H9 (cell line): ENCODE measurements at places on chromosomes 12 and 14. TPM values are rescaled to one million over a fixed set of nuclear protein-coding genes. Genes with fewer than 3 reads are reported as not detected.

GPR162 gene
- total RNA-seq, result 4.6 and 6.1 TPM in 2 replicates

PPP2R3C gene
- total RNA-seq, result 51.1 and 52.9 TPM in 2 replicates

DNA sequence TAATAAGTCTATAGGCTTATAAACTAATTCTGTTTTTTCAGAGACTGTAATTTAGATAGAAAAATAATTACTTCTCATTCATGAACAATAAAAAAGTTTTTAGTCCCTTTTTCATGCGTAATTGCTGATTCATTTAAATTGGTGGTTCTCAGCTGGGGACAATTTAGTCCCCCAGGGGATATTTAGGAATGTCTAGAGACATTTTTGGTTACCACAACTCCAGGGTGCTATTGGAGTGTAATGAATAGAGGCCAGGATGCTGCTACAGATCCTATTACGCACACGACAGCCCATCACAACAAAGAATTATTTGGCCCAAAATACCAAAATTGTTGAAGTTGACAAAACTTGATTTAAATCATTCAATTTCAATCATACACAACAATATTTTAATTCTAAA is 22.8 kb upstream of the VCPKMT start:
- H3K36me3 ChIP-seq, result no peaks in the 10 kb centered on the region
- no peak for DNase-seq
- H3K4me3 ChIP-seq, result no peak overlapping the region
- H3K27me3 ChIP-seq, result no peaks in the 10 kb centered on the region
- no peak overlapping the region for H3K27ac ChIP-seq

DNA sequence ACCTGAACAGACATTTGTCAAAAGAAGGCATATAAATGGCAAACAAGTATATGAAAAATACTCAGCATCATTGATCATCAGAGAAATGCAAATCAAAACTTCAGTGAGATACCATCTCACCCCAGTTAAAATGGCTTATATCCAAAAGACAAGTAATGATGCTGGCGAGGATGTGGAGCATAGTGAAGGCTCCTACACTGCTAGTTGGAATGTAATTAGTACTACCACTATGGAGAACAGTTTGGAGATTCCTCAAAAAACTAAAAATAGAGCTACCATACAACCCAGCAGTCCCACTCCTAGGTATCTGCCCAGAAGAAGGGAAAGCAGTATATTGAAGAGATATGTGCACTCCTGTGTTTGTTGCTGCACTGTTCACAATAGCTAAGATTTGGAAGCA is 146.1 kb downstream of the TGFB3 start:
- no peak for DNase-seq
- no peaks in the 10 kb centered on the region for H3K4me1 ChIP-seq
- no peaks in the 10 kb centered on the region for H3K27me3 ChIP-seq
- no peak overlapping the region for H3K27ac ChIP-seq

DNA sequence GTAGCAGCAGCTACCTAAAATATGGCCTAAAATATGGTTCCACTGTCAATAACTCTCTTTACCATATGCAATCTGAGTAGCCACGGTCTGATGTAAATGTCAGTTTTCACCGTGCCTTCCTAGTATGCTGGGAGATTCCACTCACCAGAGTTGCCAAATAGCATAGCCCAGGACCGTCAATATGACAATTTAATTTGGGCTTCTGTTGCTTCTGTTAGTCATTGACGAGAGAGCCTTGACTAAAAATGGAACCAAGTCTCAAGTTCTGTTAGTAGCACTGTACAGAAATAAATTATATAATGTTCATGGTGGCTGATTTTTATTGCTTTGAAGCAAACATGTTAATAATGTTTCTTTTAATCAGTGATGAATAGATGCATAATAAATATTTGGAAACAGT is 348.4 kb downstream of the BCAT1 start:
- no peaks in the 10 kb centered on the region for H3K4me1 ChIP-seq
- H3K36me3 ChIP-seq, result no peaks in the 10 kb centered on the region
- DNase-seq, result no peak
- no peak overlapping the region for H3K27ac ChIP-seq

DNA sequence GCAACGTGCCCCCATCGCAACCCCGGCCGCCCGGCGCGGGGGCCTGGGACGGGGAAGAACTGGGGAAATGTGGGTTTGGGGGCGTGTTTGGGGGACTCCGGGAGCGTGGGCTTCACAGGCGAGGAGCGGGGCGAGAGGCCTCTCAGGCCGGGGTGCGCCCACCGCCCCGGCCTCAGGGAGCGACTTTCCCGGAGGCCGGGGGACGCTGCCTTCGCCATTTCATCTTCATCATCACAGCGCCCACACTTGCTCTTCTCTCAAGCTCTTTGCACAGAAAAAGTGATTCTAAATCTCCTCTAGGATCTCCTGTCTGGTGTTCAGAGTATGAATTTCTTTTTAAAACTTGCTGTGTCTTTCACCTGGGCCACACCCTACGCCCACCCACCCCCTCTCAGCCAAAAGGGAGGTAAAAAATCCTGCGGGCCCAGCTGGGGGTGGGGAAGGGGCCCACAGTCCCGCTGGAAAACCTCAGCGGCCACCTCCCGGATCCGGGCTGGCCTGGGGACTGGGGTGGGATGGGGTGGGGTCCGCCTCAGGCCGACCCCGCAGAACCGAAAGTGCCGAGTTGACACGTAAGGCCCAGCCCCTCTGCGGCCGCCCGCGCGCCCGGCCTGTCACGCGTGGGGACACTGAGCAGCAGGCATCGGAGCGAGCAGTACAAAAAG is 7.4 kb downstream of the CDKN1B start:
- H3K4me1 ChIP-seq, result 0 out of 2 replicates have a peak, but pooled peaks cover 2% of the 10 kb centered on the region
- no peak for DNase-seq
- peaks cover 9% of the 10 kb centered on the region; the same call in 2 of the 3 replicates for H3K36me3 ChIP-seq
- no peaks in the 10 kb centered on the region for H3K27me3 ChIP-seq
- peak overlapping the region; percentile 93 for H3K4me3 ChIP-seq

DNA sequence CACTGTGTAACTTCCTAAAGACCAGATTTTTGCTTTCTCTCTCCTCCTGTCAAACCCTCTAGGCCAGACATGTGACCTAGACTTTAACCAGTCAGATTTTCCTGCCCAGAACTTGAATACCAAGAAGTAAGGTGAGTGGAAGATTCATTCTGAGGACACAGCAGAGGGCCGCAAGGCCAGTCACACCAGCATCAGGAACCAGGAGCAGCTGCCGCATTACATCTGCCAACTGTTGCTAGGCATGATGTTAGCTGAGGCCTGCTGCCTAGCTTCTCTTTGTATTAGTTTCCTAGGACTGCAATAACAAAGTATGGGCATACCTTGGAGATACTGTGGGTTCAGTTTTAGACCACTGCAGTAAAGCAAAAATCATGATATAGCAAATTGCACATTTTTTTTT is 101.9 kb upstream of the BMP4 start:
- no peak overlapping the region for H3K4me3 ChIP-seq
- no peaks in the 10 kb centered on the region for H3K4me1 ChIP-seq
- no peak for DNase-seq
- no peaks in the 10 kb centered on the region for H3K27me3 ChIP-seq
- H3K36me3 ChIP-seq, result no peaks in the 10 kb centered on the region

- DNase-seq, result peak; percentile 55
- no peak overlapping the region for H3K27ac ChIP-seq
- peaks cover 2% of the 10 kb centered on the region; the same call in 2 of the 3 replicates for H3K36me3 ChIP-seq
- peaks cover 18% of the 10 kb centered on the region; the same call in 1 of the 2 replicates for H3K4me1 ChIP-seq
- peak overlapping the region; percentile 69 for H3K4me3 ChIP-seq
These were observed 17.0 kb downstream of the ZDHHC22 start for GRCh38 chr14:77124345-77125280.

- no peaks in the 10 kb centered on the region for H3K27me3 ChIP-seq
- H3K36me3 ChIP-seq, result no peaks in the 10 kb centered on the region; the same call in 2 of the 3 replicates
- H3K4me1 ChIP-seq, result no peaks in the 10 kb centered on the region
- H3K4me3 ChIP-seq, result no peak overlapping the region
- DNase-seq, result no peak
These were observed 5.6 kb upstream of the C14orf180 start for GRCh38 chr14:104573930-104574329.

- no peaks in the 10 kb centered on the region for H3K27me3 ChIP-seq
- H3K36me3 ChIP-seq, result peaks cover 10% of the 10 kb centered on the region; the same call in 1 of the 2 replicates
- peaks cover 6% of the 10 kb centered on the region; the same call in 1 of the 2 replicates for H3K4me1 ChIP-seq
- DNase-seq, result no peak
These were observed 25.5 kb downstream of the ZFYVE21 start for GRCh38 chr14:103740991-103741689.

GRCh38 chr14:104742586-104743455 is 10.1 kb upstream of the SIVA1 start:
- no peak for DNase-seq
- H3K36me3 ChIP-seq, result peaks cover 4% of the 10 kb centered on the region
- H3K4me1 ChIP-seq, result no peaks in the 10 kb centered on the region
- no peak overlapping the region for H3K4me3 ChIP-seq
- H3K27ac ChIP-seq, result no peak overlapping the region
- H3K27me3 ChIP-seq, result no peaks in the 10 kb centered on the region

DNA sequence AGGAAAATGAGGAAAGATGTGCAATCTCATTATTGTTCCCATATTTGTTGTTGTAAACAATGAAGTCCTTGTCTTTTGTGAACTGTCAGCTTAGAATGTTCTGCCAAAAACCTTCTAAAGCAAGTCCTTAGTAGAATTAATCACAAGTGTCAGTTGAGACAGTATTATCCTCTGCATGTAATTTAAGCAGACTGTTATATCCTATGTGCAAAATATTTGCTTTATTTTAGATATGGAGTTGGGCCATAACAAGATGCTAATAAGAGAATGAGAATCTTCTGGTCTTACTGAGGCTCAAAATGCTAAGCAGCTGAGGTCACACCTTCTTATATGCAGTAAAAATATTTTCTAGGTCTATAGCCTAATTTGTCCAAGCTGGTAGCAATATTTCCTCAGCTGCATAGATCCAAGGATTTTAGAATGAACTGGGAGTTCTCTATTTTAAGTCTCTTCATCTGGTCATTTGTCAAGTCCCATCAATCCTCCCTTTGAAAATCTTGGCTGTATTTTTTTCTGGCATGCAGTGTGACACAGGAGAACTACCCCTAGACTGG is 222.3 kb upstream of the NAV3 start:
- 0 out of 2 replicates have a peak, but pooled peaks cover under 1% of the 10 kb centered on the region for H3K4me1 ChIP-seq
- DNase-seq, result no peak
- no peaks in the 10 kb centered on the region for H3K36me3 ChIP-seq
- H3K4me3 ChIP-seq, result no peak overlapping the region
- no peaks in the 10 kb centered on the region for H3K27me3 ChIP-seq

GRCh38 chr14:64110802-64111201 is 183.4 kb downstream of the ESR2 start:
- H3K4me3 ChIP-seq, result no peak overlapping the region
- H3K27ac ChIP-seq, result no peak overlapping the region
- H3K4me1 ChIP-seq, result peaks cover 2% of the 10 kb centered on the region; the same call in 1 of the 2 replicates
- H3K27me3 ChIP-seq, result no peaks in the 10 kb centered on the region
- H3K36me3 ChIP-seq, result no peaks in the 10 kb centered on the region; the same call in 1 of the 3 replicates

GRCh38 chr14:34137001-34137745 is 186.3 kb upstream of the EGLN3 start:
- 0 out of 3 replicates have a peak, but pooled peaks cover 1% of the 10 kb centered on the region for H3K36me3 ChIP-seq
- H3K27me3 ChIP-seq, result no peaks in the 10 kb centered on the region
- no peak overlapping the region for H3K27ac ChIP-seq
- no peak for DNase-seq
- no peaks in the 10 kb centered on the region; the same call in 1 of the 2 replicates for H3K4me1 ChIP-seq

DNA sequence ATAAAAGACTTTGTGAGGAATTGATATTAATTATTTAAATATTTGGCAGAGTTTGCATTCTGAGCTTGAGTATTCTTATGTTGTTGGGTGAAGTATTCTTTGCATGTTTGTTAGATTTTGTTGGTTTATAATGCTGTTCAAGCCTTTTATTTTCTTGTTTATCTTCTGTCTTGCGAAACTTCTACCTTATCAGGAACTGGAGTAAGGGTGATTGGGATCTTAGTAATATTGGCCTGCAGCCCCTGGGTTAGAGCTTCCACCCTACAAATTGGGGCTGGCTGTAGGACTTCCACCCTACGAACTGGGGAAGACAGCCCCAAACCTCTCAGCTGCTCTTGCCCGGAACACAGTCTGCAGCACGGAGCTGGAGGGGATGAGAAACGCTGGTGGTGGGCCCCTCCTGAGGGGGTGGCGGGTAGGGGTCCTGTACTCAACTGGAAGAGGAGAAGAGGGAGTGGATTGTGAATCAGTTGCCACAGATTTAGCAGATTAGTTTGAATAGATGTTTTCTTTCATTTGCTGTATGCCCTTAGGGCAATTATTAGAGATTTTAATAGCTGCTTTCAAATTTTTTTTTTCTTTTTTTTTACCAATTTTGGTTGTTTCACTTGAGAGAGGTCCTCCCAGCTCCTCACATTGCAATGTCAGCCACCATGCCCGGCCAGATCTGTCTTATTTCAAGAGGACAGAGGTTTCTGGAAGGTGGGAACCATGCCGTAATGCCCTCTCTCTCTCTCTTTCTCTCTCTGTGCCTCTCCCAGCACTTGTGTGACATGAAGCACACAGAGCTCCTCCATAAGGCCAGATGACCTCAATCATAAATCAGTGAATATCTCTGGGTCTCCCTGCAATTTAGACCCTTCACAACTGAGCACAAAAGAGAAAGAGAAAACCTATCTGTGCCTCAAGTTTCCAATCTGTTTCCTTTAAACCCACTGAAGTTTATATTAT is 123.4 kb downstream of the DICER1 start:
- no peaks in the 10 kb centered on the region for H3K27me3 ChIP-seq
- H3K27ac ChIP-seq, result no peak overlapping the region
- no peaks in the 10 kb centered on the region for H3K4me1 ChIP-seq
- no peaks in the 10 kb centered on the region for H3K36me3 ChIP-seq
- H3K4me3 ChIP-seq, result no peak overlapping the region
- no peak for DNase-seq

DNA sequence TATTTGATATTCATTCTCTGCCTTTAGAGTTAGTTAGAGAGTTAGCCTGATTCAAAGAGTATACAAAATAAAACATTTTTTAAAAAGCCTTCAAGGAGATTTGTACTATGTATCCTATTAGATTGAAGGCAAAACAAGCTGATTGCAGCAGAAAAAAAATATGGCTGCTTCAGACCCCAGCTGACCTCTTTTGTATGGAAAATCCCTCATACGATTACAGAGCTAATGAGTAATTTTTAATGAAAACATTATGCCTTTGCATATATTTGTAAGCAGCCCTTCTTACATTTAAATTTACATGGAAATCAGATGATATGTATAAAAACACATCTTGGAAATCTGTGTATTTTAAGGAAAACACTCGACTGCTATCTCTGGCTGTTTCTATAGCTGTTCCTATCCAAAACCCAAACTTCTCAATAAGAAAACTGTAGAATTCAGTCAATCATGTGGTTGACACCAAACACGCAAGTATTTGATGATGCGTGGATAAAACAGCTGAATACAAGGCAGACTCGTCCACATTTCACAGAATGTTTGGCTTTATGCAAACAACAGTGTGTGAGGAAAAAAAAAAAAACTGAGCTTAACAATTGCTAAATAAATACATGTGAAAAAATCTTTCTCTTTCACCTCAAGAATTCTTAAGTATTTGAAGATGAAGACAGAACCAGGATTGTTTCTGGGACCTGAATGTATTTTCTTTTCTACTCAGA is 275.3 kb downstream of the EGLN3 start:
- H3K36me3 ChIP-seq, result no peaks in the 10 kb centered on the region
- H3K27ac ChIP-seq, result no peak overlapping the region
- H3K4me1 ChIP-seq, result no peaks in the 10 kb centered on the region
- no peak for DNase-seq

GRCh38 chr12:117790198-117790597 is 178.6 kb downstream of the KSR2 start:
- H3K4me3 ChIP-seq, result no peak overlapping the region
- H3K4me1 ChIP-seq, result peaks cover 11% of the 10 kb centered on the region; the same call in 1 of the 2 replicates
- H3K27me3 ChIP-seq, result no peaks in the 10 kb centered on the region
- peaks cover 2% of the 10 kb centered on the region; the same call in 2 of the 3 replicates for H3K36me3 ChIP-seq
- DNase-seq, result peak; percentile 49

- H3K4me1 ChIP-seq, result no peaks in the 10 kb centered on the region
- DNase-seq, result no peak
- H3K36me3 ChIP-seq, result no peaks in the 10 kb centered on the region; the same call in 1 of the 3 replicates
- H3K27me3 ChIP-seq, result no peaks in the 10 kb centered on the region
- H3K27ac ChIP-seq, result no peak overlapping the region
These were observed 156.0 kb downstream of the GXYLT1 start for GRCh38 chr12:41988715-41989114.
